ENCODE measurements at places on chromosomes 4 and X.

DNA sequence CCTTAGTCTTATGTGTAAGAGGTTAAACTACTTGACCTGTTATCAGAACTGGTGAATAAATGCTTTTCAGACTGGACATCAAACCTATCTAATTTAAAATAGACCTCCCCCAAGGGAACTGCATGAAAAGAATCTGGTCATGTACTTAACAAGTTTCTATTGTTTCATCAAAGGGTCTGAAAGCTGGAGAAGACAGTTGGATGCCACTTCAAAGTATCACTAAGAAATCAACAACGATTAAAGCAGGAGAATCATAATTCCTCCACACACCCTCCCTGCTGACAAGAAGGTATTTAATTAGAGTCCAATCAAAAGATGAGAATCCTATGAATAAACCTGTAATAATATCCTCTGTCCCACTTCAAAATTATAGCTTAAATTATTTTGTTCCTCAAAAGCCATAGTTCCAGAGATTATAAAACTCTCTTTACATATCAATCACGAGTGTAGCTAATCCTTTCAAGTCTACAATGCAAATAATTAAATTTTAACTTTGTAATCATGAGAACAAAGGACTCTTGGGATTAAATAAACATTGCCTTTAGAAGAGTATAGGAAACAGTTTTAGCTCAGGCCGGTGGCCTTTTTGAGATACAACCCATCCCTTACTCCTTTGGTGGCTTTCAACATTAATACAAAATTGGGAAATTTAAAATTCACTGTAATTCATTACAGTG lies 35.1 kb downstream of the TSPAN5 start:
- DNase-seq = no peak

- no peak for DNase-seq
Observed at GRCh38 chr4:7144374-7145290, 47.7 kb upstream of the SORCS2 start.

- no peak for DNase-seq
Observed at GRCh38 chr4:130468340-130468739, 1372.4 kb downstream of the C4orf33 start.

DNA sequence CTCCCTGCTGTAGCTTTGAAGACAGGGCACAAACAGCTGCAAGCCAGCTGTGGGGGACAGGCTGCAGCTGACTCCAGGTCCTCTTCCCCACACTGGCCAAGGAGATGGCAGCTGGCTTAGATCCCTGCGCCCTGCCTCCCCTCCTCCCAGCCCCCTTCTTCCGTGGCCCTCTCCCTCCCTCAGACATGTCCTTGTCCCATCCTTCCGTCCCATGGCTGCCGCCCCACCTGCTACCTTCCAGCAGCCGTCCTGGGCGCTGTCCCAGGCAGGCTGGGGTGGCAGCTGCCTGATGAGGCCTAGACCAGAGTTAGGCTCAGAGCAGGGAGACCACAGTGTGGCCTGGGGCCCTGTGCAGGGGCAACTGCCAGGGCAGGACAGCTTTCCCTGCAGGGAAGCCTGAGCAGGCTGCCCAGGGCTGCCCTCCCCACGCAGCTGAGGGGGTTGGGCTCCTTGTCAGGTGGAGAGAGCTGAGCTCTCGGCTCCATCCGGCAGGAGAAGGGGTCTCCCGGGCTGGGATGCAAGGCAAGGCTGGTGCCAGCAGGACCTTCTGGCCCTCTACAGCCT lies 3.3 kb upstream of the BGN start:
- no peak for DNase-seq
